ENCODE measurements at places on chromosomes 16 and 17. TPM values are rescaled to one million over a fixed set of nuclear protein-coding genes. Genes with fewer than 3 reads are reported as not detected.

The SLC4A1 gene
- 0.63 TPM for total RNA-seq

The SLC16A6 gene
- total RNA-seq, result 5.8 TPM

The GPR139 gene
- total RNA-seq, result not detected

The CAPNS2 gene
- total RNA-seq, result 1.0 TPM

The CCL14 gene
- not detected for total RNA-seq

The SHPK gene
- total RNA-seq, result 13.3 TPM

The OR1F1 gene
- total RNA-seq, result 0.76 TPM

The KRT20 gene
- total RNA-seq, result not detected

The TUBD1 gene
- total RNA-seq, result 17.3 TPM

- DNase-seq, result no peak
Observed at GRCh38 chr16:6600167-6600566, 732.5 kb upstream of the RBFOX1 start.

DNA sequence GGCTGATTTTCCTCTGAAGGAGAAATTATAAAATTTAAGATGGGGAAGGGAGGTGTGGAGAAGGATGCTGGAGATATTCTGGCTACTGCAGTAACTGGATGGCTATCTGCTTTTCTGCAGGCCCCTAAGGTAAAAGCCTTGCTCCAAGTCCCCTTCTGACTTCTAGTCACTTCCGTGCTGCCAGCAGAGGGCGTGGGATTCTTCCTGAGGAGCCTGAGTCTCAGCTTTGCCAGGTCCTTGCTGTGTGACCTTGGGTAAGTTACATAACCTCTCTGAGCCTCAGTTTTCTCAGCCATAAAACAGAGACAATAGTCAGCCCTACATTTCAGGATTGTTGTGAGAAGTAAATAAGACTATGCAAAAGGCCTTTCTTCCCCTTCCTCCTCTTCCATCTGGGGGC is 24.3 kb upstream of the TMEM220 start:
- DNase-seq, result no peak

DNA sequence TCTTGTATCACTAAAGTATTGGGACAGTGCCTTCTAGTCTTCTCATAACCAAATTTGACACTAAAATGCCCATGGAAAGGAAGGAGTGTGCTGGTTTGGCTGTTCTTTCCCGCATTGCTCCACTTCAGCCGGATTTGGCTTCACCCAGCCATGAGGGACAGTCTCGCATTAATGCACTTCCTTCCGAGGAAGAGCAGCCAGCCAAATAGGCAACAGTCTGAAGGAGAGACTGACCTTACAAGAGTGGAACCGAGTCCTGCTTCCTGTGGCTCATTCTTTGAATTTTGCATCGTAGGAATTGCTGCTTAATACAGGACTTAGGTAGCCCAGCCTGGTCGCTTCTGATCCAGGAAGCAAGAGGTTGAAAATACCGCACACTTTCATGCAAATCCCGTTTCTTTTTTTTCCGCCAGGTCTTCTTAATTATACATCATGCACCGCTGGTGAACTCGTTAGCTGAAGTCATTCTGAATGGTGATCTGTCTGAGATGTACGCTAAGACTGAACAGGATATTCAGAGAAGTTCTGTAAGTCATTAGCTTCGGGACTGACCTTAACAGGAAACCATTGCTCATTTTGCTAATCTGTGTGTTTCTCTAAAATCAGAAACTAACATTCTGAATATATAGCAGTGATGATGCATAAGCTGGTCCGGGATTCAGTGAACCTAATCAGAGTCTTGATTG is 38.2 kb downstream of the CLEC16A start:
- no peak for DNase-seq

- no peak for DNase-seq
Observed at GRCh38 chr16:50742576-50743200, 802 bp downstream of the CYLD start.

DNA sequence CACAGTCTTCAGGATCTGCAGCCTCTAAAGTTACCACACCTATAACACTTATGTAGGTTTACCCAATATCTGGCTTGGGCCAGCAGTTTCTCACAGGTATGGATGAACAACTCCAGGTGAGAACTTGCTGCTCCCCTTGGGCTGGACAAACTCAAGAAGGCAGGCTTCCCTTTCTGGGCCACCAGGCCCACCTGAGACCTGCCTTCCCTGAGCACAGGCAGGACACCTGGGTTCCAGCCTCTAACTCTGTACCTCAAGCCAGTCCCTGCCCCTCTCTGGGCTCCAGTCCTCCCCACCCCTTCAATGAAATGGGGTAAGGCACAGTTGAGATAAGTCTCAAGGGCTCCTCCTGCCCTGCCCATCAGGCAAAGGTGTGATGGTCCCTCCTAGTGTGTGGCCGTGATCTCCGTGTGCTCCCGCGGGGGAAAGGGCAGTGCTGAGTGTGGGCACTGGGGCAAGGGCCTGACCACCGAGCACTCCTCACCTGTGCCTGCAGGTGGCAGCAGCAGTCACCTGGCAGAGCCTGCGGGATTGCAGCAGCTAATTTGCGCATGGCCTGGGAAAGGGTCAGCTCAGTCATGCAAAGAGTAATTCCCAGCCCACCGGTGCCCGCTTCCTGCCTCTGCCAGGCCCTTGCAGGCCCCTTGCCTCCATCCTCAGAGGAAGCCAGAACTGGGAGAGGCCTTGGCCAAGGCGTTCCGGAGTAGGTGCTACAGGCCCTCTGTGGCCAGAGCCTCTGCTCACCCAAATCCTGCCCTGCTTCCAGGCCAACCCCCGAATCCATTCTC is 28.2 kb upstream of the ADGRG1 start:
- no peak for DNase-seq

DNA sequence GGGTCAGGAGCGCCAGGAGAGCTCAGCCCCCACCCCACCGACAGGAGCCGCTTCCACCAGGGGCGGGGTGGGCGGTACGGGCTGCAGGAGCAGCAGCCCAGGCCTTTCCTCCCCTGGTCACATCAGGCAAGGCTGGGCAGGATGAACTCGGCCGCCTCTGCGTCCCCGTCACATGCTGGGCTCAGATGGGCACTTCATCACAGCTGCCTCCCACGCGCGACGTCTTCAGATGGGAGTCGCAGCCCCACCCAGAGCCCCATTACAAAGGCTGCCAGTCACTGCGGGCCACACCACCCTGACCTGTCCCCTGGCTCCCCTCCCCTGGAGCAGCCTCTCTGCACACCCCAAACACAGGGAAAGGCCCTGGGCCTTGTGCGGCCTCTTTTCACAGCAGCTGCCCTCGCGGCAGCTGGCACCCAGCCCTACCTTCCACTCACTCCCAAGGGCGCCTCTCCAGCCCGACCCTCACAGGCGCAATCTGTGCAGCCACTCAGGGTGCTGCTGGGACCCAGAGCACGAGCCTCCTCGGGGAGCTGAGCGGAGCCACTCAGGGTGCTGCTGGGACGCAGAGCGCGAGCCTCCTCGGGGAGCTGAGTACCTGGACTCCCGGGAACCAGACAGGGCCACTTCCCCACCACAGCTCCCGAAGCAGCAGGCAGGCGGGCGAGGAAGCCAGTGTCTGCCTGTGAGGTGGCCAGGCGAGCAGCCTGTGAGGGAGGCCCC is 4.7 kb downstream of the ZNF598 start:
- no peak for DNase-seq

GRCh38 chr16:50909831-50910735 is 168.2 kb downstream of the CYLD start:
- DNase-seq, result no peak

DNA sequence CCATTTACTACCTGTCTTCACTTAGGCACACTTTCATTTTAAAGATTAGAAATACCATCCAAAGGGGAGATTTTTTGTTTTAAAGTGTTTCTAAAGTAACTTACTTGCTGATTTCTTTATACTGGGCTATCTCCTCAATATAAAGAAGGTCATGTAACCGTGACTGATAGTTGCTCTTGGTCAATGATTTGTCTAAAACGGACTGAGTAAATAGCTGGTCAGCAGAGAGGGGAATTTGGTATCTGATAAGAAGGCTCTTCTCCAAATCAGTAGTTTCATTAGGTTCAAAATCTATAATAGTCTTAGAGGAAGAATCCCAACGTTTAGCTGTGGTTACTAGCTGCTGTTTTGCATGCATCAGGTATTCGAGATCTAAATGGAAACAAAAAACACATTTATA is 66.4 kb downstream of the HELZ start:
- DNase-seq, result no peak

DNA sequence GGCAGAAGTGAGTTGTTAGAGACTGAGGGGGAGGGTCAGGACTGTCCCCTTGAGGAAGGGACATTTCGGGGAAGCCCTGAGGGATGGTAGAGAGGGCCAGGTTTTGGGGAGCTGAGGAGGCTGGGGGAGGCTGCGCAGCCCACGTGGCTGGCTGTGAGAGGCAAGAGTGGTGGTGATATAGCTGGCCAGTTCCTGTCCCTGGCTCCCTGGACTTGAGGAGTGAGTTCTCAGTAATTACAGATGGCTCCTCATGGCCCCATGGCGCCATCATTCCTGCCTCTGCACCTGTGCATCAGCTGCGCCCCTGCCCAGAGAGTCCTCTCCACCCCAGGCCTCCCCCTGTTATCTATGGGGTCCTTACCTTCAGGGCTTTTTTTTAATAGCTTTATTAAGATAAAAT is 30.3 kb downstream of the MPRIP start:
- no peak for DNase-seq

GRCh38 chr17:80984749-80985148 is 6.9 kb upstream of the CHMP6 start:
- no peak for DNase-seq

- peak; percentile 89 for DNase-seq
Observed at GRCh38 chr17:44210342-44211192, 8.9 kb downstream of the UBTF start.

- no peak for DNase-seq
Observed at GRCh38 chr17:65017207-65017774, 39.2 kb downstream of the GNA13 start.

GRCh38 chr16:30535106-30535776 is 583 bp upstream of the ZNF747 start:
- no peak for DNase-seq

- DNase-seq, result no peak
Observed at GRCh38 chr17:35947156-35947585, 3.7 kb upstream of the LYZL6 start.

GRCh38 chr17:27572665-27573064 is 58.3 kb upstream of the LGALS9 start:
- DNase-seq, result no peak

DNA sequence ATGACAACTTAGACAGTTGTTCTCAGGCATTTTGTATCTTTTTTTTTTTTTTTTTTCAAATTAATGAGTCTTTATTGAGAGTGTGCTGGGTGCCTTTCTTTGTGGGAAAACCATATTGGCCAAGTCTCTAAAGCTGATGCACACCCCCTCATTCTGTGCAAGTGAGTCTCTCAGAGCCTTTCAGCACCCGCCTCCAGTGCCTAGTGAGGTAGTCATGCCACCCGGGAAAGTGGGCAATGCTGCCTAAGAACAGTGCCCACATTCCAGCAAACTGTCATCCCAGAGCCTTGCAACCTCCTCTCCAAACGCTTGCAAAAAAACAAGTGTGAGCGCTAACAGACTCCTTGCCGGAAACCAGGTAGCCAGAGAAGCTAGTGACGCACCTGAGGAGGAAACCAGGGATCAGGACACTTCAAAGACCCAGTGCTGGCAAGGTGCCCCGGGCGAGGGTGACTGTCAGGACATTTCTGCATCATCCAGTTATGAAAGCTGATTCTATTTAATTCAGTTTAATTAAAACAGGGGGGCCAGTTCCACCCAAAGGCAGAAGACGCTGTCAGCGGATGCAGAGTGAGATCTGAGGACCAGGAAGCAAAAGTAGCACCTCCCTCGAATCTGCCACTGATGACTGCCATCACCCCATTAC is 34.9 kb downstream of the SMARCE1 start:
- DNase-seq, result peak; percentile 63

DNA sequence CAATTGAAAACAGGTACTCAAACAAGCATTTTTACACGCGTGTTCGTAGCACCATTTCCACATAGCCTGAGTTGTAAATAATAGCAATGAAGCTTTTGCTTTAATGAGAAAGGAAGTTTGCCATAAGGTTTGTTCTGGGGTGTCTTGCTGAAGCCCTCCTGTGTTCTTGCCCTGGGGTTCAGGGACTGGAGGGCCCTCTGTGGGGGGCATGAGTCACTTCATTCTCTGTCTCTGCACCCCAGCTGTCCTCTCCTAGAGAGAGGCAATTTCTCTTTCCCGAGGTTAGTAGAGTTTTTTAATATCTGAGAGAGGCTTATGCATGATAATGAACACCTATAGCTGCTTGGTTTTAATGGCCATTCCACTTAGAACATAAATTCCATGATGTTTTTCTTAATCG is 9.6 kb downstream of the AFMID start:
- DNase-seq, result no peak

DNA sequence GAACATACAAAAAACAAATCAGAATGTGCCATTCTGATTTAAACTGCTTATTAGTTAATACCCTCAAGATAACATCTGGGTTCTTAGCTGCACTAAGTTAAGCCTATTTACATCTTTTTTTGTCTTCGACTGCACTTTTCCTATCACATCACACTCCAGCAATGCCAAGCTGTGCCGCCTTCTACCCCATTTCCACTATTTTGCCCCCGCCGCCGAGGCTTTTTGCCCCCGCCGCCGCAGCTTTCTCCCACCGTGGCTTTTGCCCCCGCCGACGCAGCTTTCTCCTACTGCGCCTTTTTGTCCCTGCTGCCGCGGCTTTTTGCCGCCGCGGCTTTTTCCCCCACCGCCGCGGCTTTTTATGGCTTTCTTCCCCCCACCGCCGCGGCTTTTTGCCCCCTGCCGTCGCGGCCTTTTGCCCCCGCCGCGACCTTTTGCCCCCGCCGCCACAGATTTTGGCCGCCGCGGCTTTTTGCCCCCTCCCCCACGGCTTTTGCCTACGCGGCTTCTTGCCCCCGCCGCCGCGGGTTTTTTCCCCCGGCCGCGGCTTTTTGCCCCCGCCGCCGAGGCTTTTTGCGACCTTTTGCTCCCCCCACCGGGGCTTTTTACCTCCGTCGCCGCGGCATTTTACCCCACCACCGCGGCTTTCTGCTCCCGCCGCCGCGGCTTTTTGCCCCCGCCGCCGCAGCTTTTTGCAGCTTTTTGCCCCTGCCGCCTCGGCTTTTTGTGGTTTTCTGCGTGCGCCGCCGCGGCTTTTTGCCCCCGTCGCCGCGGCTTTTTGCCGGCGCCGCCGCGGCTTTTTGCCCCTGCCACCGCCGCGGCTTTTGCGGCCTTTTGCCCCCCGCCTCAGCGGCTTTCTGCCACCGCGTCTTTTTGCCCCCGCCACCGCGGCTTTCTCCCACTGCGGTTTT is 331.4 kb upstream of the WSB1 start:
- no peak for DNase-seq

Measured in dorsolateral prefrontal cortex (tissue), 122 donors.